Lower leg skin (tissue), 4 donors: ENCODE measurements at places on chromosomes 6 and 20. TPM values are rescaled to one million over a fixed set of nuclear protein-coding genes. Genes with fewer than 3 reads are reported as not detected.

Gene PPP1R16B
- 0.72 TPM for total RNA-seq

DNA sequence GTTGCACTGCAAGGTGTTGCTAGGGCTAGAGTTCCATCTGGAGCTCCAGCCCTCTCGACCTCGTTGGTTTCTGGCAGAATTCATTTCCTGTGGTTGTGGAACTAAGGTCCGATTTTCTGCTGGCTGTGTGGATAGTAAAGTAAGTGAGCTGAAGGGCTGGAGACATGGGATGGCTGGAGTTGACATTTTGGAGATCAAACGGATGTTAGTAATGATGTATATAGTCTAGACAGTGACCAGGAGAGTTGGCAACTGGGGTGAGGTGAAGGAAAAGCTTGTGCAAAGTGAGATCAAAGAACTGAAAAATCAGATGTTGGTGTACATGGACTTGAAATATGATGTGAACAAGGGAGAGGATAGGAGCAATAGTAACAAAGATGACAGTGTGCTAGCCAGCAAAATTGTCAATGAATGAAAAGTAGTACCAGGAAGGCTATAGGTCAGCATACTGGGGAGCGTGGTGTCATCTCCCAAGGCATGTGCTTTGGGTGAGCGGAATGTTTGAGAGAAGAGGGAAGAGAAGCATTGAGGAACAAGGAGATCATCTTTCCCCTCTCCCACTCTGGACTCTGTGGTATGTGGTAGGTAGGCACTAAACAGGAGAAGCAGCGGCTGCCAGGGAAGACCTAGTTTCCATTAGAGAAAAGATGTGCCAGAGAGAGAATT lies 7.8 kb downstream of the QRSL1 start:
- DNase-seq: no peak

DNA sequence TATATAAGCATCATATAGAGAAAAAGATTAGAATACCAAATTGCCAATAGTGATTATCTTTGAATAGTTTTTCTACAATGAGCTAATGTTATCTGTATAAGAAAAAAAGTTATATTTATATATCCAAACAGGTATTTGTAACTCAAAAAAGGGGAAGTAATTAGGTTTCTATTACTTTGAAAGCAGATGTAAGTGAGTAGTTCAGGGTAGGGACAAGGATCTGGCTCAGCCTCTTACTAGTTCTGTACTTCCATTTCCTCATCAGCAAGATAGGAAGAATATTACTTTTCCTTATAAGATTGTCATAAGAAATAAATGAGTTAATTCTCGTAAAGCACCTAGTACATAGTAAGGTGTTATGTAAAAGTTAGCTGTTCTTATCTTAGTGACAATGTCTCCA lies 32.2 kb downstream of the AHI1 start:
- DNase-seq: no peak

Gene SLCO4A1
- 82.8 TPM for total RNA-seq

Gene RAET1L
- 2.8 TPM for total RNA-seq

Gene TRIM40
- total RNA-seq: not detected

Gene MEI4
- total RNA-seq: not detected

DNA sequence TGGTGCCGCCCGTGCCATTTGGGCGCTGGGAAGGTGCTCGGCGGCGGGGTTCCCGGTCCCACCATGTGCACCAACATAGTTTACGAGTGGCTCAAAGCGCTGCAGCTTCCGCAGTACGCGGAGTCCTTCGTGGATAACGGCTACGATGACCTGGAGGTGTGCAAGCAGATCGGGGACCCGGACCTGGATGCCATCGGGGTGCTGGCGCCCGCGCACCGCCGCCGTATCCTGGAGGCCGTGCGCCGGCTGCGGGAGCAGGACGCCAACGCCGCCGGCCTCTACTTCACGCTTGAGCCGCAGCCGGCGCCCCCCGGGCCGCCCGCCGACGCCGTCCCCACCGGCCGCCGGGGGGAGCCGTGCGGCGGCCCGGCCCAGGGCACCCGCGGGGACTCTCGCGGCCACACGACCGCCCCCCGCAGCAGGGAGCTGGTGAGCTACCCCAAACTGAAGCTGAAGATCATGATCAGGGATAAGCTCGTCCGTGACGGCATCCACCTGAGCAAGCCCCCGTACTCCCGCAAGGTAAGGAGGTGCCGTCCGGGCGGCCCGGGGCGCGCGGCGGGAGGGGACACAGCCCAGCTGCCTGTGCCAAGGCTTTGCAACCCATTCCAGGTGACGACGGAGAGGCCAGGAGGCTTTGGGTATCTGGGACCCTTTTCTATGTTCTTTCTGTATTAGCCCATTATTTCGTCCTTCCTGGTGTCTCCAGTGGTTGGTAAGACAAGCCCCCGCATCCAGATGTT lies 547 bp downstream of the SAMD5 start:
- DNase-seq: no peak

Gene MYLK2
- total RNA-seq: not detected

DNA sequence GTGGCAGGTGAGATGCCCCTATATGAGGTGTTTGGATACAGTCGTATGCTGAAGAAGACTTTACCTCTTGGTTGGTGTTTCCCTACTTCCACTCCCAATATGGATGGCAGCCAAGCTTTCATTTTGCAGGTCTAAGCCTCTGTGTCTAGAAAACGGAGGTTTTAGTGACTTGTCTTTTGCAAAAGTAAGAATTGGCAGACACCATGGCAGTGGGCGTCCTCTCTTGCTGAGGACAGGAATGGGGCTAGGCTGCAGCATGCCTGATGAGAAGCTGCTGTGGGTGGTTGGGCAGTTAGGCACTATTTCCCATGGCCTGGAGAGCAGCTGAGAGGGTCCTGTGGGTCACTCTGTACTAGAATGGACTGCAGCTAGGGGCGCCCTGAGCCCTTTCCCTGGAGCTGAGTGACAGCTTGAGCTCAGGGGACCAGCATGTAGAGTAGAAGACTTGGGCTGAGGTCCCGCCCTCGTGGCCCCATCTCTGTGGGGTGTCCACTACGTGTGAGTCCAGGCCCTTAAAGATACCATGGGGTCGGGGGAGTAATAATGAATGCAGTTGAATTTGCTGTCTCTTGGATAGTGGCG lies 127.4 kb downstream of the CDH26 start:
- no peak for DNase-seq

- DNase-seq: no peak
These were observed 19.6 kb downstream of the LEMD2 start for GRCh38 chr6:33769248-33769821.

Gene PPP1R3D
- 20.0 TPM for total RNA-seq

DNA sequence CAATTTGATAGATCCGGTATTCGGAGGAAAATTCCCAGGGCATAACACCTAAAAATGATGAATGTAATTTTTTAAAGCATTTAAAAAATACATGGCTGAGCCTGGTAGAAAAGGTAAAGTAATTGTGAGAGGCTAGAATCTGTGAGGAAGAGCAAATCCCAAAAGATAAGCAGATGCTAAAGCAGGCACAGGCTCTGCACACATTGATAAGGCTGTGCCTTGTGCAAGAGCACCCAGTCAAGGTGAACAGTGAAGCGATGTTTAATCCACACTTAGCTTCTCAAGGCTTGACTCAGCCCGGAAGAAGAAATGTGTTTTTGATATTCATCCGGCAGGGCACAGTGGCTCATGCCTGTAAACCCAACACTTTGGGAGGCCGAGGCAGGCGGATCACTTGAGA lies 5.1 kb upstream of the EPB41L2 start:
- DNase-seq: no peak

DNA sequence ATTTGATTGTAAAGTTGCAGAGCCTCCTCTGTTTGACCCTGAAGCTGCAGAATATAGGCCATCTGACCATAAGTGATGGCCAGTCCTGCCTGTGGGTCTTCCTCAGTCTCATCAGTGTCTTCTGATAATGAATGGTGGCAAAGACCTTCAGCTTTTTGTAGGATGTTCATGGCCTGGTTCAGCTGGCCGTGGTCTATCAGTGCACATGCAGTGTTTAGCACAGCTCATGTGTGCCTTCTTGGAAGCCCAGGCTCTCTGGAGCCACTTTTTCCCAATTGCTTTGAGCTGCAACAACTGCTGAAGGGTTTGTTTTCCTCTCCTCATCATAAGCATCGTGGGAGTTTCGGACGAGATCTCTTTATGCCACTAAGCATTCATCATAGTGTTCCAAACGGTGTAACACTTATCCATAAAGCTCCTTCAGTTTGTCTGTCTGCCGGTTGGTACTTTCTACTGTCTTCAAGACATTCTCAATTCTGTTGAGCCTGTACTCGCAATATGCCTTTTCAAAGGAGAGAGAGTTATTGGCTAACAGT lies 70.1 kb upstream of the TULP4 start:
- DNase-seq: no peak

Gene OR2H2
- total RNA-seq: not detected

DNA sequence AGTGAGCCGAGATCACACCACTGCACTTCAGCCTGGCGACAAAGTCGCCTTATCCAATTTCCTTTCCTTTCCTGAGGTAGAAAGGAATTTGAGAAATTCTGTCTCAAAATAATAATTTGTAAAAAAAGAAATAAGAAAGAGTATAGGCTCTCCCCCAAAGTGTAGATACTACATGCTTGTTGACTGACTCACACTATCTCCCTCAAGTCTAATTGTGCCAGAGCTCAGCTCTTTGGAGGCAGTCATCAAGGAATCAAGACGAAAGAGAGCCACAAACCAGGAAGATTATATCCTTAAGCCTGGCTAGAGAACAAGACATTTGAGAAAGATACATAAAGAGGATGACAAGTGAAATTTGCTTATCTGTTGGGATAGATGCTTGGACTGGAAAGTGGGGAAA lies 3.7 kb upstream of the FKBPL start:
- no peak for DNase-seq

Gene NKX2-4
- not detected for total RNA-seq

Gene APOBEC2
- not detected for total RNA-seq

DNA sequence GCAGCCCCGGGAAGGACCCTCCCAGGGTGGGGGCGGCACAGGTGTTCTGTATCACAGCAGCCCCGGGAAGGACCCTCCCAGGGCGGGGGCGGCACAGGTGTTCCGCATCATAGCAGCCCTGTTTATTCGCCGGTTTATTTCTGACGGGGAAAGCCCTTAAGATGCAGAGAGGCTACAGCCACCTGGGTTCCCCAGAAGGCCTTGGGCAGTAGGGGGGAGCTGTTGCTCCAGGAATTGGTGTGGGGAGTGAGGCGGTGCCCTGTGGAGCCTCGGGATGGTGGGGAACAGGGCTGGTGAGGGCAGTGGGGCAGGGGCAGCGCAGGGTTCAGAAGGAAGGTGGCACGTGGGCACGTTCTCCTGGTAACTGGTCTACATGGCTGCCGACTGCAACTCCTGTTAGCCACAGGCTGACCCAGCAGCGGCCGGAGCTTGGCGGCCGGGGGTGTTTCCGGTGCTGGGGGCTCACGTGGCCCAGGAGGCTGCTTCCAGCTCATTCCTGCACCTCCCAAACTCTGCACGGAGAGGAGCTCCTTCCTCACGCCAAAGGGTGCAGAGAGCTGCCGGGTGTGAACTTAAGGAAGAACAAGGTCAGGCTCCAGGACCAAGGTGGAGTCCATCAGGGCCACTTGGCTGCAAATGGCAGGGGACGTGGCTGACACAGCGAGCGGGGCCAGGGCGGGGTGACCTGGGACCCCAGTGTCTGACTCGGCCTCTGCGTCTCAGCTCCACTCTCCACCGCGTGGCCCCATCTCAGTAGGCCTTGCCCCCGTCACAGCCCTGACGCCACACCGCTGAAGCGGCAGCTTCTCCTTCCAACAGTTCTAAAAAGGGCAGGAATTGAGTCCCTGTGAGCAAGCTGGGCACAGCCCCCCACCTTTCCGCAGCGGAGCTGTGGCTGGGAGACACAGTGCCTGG lies 13.2 kb downstream of the SLCO4A1 start:
- no peak for DNase-seq

GRCh38 chr20:54323227-54323734 lies 115.4 kb downstream of the PFDN4 start:
- no peak for DNase-seq
